Thymus (tissue), 14 donors: ENCODE measurements at places on chromosomes 1 and 21. TPM values are rescaled to one million over a fixed set of nuclear protein-coding genes. Genes with fewer than 3 reads are reported as not detected.

Gene EMC1
- total RNA-seq, result 15.0 TPM

DNA sequence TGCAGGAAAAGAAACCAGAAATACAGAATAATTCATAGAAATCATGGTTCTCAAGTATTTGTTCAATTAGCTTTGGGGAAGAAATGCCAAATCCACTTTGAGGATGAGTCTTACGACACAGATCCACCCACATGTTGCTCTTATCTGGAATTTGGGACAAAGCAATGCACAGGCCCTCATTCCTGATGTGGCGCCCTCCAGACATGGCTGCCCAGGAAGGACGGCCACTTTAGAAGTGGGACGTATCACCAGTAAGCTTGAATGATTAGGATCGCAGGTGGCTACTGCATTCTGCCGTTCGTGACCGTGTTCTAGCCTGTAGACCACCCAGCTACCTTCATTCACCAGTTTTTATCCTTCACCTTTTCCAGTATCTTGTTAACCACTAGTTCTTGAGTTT is 20.1 kb upstream of the NCMAP start:
- no peak for DNase-seq

GRCh38 chr1:90723590-90724108 is 6.5 kb upstream of the BARHL2 start:
- DNase-seq, result no peak

GRCh38 chr1:102431253-102431652 is 434.5 kb upstream of the OLFM3 start:
- DNase-seq, result no peak
